ENCODE measurements at places on chromosomes 1 and 21.

DNA sequence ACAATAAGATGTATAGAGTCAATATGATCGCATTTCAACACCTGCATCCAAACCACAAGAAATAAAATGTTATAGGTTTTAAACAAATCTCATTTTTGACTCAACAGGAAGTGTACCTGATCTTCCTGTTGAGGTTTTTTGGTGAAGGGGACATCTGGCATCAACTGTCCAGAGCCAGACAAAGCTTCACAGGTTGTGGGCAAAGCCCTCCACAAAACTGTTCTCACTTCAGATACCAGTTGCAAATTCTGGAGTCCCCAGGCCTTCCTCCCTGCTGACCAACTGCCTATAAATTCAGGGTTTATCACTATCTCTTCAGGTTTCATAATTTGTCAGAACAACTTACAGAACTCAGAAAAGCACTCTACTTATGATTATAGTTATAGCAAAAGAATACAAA lies 326.1 kb upstream of the CAMK1G start:
- DNase-seq = no peak

DNA sequence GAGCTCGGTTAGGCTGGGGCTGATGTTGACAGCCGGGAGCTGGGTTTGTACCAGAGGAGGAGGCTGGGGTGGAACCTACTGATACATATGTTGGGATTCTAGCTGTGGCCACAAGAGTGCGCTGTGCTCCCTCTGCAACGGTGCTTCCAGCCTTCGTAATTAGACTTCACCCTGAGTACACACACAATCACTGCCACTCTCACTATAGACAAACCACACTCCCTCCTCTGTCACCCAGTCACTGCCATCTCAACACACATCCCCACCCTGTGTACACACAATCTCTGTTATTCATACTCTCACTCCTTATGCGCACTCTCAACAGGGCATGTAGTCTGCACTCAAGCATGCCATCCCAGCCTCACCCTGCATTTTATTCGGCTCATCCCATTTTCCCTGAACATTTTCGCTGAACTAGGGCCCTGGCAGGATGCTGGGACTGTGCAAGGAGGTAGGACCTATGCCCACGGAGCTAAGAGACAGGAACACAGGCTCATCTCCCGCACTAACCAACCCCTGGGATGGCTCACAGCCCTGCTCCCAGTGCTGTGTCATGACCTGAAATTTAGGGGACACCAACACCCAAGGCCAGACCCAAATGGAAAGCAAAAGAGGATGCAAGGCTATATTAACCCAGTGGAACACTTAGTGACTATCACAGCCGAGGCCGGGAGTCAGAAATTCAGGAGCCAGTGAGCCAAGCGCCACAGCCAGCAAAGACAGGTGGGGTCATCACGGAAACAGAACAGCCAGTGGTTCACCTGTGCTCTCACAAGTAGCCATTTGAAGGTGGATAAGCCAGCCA lies 5.7 kb downstream of the GJB3 start:
- DNase-seq = no peak

DNA sequence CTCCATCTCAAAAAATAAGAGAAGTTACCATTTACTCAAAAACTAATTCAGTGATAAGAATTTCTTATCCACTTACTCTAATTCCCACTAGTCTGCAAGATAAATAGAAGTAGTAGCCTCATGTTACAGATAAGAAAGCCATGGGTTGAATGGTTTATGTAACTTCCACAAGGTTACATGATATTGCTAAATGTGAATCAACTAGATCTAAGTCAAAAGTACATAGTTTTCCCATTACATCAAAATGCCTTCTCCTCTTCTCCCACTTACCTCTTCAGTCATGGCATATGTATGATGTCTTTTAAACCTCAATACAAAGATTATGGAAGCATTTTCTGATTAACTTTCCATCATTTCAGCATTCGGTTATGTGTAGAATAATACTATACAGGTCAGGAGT lies 108.5 kb downstream of the ASH1L start:
- DNase-seq = no peak

DNA sequence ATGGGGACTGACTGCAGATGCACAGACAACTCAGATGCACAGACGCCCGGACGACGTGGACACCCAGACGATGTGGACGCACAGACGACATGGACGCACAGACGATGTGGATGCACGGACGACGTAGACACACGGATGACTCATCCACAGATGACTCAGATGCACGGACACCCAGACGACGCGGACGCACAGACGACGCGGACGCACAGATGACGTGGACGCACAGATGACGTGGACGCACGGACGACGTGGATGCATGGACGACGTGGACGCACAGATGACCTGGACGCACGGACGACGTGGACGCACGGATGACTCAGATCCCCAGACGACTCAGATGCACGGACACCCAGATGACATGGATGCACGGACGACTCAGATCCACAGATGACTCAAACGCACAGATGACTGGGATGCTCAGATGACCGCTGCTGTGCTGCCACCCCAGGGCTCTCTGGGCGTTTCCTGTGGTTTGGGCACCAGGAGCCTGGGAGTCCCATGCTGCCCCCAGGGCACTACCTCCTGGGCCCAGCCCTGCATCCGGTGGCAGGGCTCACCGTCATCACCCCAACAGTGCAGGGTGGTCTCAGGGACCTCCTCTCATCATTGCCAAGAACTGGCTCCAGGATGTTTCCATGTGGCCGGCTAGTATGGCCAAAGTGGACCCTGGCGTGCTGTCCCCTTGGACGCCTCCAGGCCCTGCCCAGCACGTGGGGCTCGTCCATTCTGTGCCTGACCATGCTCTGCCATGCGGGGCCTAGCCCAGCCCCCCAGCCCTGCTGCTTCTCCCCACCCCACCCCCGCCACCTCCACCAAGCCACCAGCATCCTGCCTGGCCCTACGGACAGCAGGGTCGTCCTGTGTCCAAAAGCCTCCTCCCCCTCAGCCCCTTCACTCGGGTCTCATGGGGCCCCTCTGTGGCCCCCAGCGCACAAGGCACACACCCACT lies 14.0 kb downstream of the FAAP20 start:
- DNase-seq = no peak

GRCh38 chr1:157367091-157367739 lies 185.1 kb downstream of the FCRL5 start:
- no peak for DNase-seq

GRCh38 chr1:93723733-93724270 lies 42.2 kb upstream of the BCAR3 start:
- DNase-seq = no peak

GRCh38 chr1:74392840-74393239 lies 119.6 kb downstream of the LRRC53 start:
- no peak for DNase-seq

GRCh38 chr1:156075162-156075561 lies 7.1 kb downstream of the MEX3A start:
- DNase-seq = no peak

GRCh38 chr1:31745096-31745945 lies 18.8 kb downstream of the ADGRB2 start:
- no peak for DNase-seq
